ENCODE measurements at places on chromosomes 2 and 18.

DNA sequence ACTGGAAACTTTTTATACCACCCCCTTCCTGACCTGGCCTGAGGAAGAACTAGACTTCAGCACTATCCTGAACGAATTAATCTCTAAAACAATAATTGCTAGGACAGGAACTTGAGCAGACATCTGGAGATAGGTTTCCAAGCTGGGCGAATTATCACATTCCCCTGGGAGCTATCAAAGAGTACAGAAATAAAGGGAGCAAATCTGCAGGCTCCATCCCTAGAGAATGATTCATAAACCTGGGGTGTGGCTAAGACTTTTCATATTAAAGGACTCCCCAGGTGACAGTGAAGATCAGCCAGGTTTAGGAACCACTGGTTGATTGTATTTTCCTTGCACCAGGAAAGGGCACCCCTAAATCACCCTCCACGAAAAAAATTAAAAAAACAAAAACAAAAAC is 105.6 kb upstream of the NOL4 start:
- no peak for DNase-seq

GRCh38 chr18:25786758-25787157 is 303.7 kb downstream of the SS18 start:
- no peak for DNase-seq

DNA sequence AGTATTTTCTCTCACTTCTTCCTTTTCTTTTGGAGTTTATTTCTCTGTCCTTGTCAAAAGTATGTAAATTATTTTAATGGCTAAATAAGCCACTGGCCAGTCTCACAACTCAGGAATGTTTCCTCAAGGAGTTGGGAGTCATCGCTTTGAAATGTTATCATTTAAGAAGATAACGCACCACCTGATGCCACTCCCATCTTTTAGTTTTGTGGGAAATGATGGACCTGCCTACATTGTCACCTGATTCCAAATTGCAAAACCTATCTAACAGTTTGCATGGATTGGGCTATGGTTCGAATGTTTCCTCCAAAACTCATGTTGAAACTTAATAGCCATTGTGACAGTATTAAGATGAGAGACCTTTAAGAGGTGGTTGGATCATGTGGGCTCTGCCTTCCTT is 32.4 kb upstream of the PPM1B start:
- no peak for DNase-seq

DNA sequence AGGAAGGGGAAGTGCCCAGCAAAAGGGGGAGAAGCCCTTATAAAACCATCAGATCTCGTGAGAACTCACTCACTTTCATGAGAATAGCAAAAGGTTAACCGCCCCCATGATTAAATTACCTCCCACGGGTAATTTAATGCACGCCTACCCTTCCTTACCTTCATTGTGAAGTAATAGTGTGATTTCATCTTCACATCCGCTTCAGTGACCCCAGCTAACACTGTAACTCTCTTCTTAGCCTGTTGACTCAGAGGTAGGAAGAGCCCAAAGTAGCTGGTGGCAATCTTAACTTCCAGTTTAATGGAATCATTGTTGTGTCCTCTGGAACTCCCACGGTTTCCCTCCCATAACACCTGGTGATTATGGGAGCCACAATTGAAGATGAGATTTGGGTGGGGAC is 120.5 kb downstream of the GULP1 start:
- DNase-seq: no peak

DNA sequence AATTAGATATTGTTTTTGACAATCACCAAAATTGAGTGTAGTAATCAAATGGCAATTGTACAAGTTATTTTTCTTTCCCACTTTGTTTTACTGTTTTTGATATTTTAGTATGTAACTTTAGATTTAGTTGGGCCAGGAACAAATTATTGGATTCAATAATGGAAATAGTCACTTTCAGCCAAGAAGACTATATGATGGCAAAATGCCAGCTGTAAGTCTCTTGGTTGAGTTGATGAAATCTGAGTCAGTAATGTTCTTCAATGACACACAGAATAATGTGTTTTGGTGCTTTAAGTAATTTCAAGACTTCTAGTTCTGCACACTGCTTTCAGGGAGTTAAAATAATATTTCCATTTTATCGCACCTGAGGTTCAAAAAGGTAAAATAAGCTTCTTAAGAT is 2022.0 kb upstream of the CELF4 start:
- no peak for DNase-seq

- DNase-seq: no peak
These were observed 559.5 kb downstream of the SOCS6 start for GRCh38 chr18:70848329-70848728.

DNA sequence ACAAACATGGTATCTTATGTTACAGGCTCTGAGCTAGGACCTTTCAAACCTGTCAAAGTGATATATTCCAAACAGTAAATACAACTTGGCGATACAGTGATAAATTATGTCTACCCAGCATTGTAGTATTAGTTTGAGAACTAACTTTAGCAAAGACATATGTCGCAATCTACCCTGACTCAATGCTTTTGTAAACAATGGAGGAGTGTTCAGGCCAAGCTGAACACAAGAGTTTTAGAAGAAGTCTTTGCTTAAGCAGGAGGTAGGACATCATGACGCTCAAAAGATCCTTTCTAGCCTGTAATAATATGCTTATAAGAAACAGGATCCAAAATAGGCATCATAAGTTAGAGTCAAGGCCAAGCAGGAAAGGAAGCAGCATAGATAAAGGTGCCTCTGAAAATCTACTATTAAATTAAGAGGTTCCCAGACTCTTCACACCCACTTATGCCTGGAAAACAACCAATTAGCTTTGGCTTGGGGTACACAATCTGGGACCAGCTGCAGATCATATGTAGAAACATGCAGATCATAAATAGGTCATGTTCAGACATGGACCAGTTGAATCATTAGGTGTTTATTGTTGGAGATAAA is 132.5 kb downstream of the CSRNP3 start:
- DNase-seq: no peak

DNA sequence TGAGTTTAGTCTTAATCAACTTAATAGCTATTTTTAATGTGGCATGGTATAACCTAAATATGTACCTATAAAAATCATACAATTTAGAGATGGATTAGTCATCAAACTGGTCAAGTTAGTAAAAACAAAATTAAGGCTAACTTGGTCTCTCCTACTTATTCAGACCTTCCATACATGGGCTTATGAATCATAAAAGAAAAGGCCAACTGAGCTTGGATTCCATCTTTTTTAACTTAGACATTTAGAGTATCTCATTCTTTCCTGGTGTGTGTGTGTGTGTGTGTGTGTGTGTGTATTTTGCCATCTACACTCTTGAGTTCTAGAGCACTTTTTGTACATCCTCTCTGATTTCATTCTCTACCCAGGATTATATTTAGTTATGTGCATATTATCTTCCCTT is 637.5 kb downstream of the PLCL1 start:
- DNase-seq: no peak

- no peak for DNase-seq
These were observed 10.5 kb downstream of the DRC1 start for GRCh38 chr2:26412091-26412673.

- no peak for DNase-seq
These were observed 105.2 kb downstream of the SEPTIN10 start for GRCh38 chr2:109508556-109508955.

GRCh38 chr18:73060666-73061288 is 193.0 kb upstream of the NETO1 start:
- DNase-seq: no peak

- no peak for DNase-seq
These were observed 32.3 kb downstream of the ITSN2 start for GRCh38 chr2:24328010-24328409.

- DNase-seq: no peak
These were observed 172.9 kb upstream of the SETBP1 start for GRCh38 chr18:44507729-44508325.

- DNase-seq: no peak
These were observed 28.2 kb downstream of the CRYGD start for GRCh38 chr2:208096080-208096479.

- no peak for DNase-seq
These were observed 8.9 kb upstream of the LRRFIP1 start for GRCh38 chr2:237618449-237618848.

GRCh38 chr2:212832211-212833195 is 293.9 kb upstream of the ERBB4 start:
- DNase-seq: no peak

- no peak for DNase-seq
These were observed 2.1 kb downstream of the HAT1 start for GRCh38 chr2:171924170-171924942.

DNA sequence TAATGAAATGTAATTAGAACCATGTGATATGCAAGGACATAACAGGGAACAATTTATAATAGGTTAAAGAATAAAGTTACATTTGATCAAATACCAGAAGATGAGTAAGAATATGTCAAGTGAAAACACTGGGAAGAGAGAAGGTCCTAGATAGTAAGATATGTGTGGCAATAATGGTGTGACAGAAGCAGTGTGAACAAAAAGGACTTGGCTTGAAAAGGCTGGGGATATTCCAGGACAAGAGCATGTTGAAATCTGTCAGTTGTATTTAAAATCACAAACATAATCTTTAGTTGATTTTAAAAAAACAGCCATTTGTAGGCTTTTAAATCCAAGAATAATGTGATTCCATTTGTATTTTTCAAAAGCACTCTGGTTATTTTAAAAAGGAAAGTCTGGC is 1399.9 kb upstream of the SLC39A10 start:
- no peak for DNase-seq

DNA sequence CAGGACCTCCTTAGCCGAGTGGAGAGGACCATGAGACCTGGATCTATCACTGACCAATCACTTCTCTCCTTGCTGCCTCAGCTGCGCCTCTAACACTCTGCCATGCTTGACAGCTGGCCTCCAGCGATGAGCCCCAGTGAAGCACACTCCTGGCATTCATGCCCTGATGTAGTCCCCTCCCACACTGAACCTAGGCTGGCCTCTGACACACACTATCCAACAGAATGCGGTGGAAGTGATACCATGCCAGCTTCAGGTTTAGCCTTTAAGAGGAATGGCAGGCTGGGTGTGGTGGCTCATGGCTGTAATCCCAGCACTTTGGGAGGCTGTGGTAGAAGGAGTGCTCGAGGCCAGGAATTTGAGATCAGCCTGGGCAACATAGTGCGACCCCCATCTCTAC is 73.7 kb upstream of the LAPTM4A start:
- no peak for DNase-seq

DNA sequence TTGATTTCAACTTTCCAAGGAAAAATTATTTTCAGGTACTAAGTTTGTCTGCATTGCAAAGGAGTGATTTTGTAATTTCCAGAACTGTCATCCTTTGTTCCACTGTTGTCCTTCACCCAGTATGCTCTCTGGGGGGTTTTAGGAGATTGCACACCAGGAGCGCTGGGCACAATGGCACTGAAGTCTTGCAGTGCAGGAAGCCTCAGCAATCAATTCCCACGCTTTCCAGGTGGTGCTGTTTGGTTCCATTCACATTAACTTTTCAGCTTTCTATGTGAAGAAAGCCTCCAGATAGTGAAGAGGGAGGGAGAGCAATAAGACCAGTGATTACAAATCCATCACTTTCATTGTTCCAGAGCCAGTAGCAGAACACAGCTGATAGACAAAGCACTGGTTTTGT is 344.0 kb upstream of the VWC2L start:
- DNase-seq: no peak

DNA sequence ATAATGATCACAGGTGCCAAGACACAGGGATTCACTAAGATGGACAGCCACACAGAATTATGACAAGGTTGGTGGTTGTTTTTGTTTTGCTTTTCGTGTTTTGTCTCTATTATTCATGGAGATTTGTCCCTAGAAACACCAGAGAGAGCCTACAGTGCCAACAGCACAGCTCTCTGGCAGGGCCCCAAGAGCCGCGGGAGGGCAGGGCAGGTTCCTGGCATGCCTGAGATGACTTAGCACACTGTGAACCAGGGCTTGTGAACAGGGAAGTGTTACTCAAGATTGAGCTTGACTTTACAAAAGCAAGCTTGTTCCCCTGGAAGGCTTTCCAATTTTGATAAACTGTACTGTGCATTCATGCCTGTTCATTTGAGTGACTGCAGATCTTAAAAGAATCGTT is 437.4 kb upstream of the SALL3 start:
- no peak for DNase-seq

- DNase-seq: no peak
These were observed 74.5 kb downstream of the QPCT start for GRCh38 chr2:37418956-37419355.

DNA sequence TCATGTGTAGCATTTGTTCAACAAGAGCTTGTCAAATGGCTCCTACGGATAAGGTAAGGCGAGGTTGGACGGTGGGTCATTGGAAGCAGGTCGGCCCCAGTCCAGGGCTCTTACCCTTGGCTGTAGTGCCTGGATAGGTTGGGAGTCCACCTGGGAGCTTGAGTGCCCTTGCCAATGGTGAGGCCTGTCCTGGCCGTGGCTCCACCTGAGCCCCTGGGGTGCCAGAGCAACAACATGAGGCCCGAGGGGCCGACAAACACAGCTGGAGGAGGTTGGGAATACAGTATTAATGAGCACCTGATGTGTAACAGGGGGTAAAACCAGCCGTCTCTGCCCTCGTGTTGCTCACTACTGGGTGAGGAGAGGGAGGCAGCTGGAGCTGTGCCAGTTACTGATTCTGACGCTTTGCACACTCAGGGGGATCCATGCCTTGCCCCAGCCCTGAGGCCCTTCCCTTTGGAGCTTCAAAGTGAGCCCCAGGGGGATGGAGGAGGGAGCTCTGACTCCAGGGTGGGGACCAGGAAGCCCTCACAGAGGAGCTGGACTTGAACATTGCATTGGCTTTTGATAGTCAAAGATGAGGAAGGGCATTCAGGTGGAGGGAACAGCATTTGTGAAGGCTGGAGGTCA is 87.2 kb downstream of the RHOB start:
- no peak for DNase-seq

- no peak for DNase-seq
These were observed 27.4 kb downstream of the CDK15 start for GRCh38 chr2:201833781-201834180.

DNA sequence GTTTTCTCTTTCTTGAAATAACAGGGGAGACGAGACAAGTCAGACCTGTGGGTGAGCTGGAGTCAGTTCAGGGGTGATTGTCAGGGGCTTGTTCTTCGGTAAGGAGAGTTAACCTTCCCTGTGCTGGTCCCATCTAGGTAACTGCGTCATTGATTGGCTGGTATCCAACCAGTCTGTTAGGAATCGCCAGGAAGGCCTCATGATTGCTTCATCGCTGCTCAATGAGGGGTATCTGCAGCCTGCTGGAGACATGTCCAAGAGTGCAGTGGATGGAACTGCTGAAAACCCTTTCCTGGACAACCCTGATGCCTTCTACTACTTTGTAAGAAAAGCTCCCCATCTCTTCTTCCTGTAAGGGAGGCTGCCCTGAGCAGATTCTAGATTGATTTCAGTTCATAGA is 21.3 kb downstream of the PLEK start:
- no peak for DNase-seq

GRCh38 chr2:165870346-165870745 is 76.3 kb upstream of the GALNT3 start:
- no peak for DNase-seq

Data from stimulated activated CD4-positive, alpha-beta T cell treated with anti-CD3 and anti-CD28 coated beads, Interleukin-4, amount 100 ng/mL, for 1 hour (primary cell).